ENCODE measurements at places on chromosomes 4 and X.

- DNase-seq: no peak
Measured at GRCh38 chr4:87835197-87835596, 2.4 kb downstream of the MEPE start.

DNA sequence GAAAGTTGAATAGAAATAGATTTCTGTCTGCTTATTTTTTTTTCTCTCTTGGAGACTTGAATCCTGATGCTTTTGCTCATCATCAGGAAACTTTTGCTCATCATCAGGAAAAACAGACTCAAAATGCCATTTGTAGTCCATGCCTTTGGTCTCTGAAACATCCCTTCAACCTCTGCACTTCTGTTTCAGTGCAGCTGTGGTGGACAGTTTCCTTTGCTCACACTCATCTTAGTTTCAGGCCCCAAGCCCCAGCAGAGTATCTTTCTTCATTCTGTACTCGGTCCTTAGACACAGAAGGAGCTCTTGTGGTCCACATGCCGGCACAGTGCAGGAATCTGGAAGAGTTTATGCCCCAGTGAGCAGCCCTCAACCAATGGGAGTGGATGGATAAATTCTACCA lies 337.9 kb downstream of the PPP3CA start:
- DNase-seq: no peak

DNA sequence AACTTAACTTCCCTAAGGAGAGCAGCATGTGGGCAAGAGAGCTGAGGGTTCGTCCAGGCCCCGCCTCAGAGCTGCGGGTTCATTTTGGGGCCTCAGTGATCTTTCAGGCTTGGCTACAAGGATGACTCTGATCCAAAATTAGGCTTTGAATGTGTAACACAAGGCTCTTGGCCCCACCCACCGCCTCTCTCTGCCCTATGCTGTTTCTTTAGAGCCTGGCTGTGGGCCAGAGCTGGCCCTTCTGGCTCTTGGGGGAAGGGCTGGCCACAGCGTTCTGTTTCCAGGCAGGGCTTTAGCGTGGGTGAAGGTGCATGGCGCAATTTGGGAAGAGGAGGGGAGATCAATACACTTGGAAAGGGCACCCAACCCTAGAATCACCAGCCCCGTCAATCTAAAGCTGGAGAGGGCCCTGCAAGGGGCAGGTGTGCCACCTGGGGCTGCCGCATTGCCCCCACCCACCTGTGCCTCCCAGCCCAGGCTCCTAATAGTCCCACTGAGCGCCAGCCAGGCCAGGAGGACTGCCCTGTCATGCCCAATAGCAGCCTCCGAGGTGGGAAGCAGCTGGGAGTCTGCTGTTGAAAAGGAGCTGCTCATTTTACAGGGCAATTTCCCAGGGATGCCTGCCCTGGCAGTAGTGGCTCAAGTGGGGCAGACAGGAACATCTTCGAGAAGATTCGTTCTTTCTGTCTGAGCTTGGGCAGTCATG lies 84.5 kb upstream of the MAML3 start:
- peak; percentile 89 for DNase-seq

DNA sequence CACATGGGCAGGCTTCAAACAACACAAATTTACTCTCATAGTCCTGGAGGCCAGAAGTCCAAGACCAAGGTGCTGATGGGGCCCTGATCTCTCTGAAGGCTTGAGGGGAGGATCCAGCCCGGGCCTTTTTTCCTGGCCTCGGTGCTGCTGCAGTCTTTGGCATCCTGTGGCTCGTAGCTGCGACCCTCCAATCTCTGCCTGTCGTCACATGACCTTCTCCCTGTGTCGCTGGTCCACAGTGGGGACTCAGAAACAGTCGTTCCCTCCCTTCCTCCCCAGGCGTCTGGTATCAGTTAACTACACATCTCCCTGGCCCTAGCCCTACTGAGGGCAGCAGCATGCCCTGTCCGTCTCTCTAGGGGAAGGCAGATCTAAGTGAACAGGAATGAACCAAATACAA lies 19.1 kb upstream of the MSX1 start:
- no peak for DNase-seq

DNA sequence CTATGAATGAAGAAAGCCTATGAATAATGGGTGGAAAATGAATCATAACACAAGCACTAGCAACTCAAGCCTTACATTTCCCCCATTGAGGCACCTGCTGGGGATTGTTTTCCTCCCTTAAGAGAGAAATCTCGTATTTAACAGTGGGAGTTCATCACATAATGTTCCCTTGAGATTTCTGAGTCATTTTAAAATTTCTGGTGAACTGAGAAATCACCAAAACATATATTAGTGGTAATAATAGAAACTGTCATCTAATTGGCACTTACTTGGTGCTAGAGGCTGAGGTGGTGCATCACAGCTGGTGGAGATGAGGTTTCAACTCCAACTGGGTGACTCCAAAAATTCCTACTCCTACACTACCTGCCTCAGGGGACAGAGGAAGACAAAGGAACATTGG lies 561.3 kb upstream of the LCORL start:
- DNase-seq: no peak

GRCh38 chr4:114780205-114780604 lies 181.6 kb downstream of the UGT8 start:
- DNase-seq: peak; percentile 50

GRCh38 chr4:6193399-6193798 lies 7.0 kb downstream of the JAKMIP1 start:
- no peak for DNase-seq

DNA sequence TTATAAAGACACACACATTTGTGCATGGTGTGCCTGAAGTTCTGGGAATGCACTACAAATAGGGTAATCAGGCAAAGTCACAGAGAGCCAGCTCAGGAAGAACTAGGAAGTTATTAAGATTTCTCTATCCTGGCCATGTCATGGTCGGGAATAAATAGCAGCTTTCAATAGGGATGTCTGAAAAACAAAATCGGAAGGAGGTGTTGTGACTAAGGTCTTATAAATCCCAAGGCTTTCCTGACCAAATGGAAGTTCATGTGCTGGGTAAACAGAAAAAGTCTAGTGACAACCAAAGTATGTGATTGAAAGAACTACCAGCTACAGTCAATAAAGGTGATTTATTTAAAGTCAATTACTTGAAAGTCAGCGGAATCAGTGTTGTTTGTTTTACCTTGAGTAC lies 262.5 kb upstream of the HS3ST1 start:
- no peak for DNase-seq

- DNase-seq: no peak
Measured at GRCh38 chr4:153485860-153486259, 19.7 kb downstream of the TMEM131L start.

GRCh38 chr4:164508771-164509170 lies 245.2 kb upstream of the SMIM31 start:
- no peak for DNase-seq

DNA sequence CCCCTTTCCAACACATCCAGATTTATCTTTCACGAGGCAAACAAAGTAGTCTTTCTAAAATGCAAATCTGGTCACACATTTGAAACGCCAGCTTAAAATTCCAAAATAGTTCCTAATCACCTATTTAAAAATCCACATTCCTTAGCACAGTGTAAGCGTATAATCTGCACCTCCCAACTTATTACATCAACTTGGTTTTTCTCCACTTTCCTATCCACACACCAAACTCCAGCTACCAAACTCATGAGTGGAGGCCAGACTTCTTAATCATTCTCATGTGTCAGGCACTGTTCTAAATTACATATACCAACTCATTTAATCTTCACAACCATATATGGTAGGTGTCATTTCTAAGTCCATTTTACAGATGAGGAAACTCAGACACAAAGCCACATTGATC lies 33.8 kb downstream of the ENOX2 start:
- DNase-seq: no peak

- peak; percentile 9 for DNase-seq
Measured at GRCh38 chrX:154779261-154779660, 16.6 kb downstream of the DKC1 start.

GRCh38 chrX:47563801-47564315 lies 2.9 kb downstream of the ARAF start:
- no peak for DNase-seq

- DNase-seq: peak; percentile 46
Measured at GRCh38 chr4:119765951-119766350, 137.3 kb upstream of the PDE5A start.

GRCh38 chrX:136819031-136819703 lies 38.4 kb upstream of the ARHGEF6 start:
- DNase-seq: no peak

DNA sequence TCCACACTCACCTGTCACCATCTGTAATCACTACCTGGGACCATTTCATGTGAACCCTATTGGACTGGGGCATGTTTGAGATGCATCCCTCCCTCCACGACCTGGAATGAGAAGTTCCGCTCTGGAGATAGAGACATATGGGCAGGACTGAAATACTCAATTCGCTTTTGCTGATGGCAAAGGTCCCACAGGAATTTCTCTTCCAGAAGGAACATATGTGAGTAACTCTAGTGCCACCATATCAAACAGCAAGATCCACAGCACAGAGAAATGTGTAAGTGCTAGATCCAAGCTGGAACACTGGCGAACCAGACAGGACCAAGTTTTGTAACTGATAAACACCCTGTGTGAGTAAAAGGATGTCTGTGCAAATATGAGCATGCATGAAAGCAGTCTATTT lies 43.9 kb downstream of the SEL1L3 start:
- no peak for DNase-seq

DNA sequence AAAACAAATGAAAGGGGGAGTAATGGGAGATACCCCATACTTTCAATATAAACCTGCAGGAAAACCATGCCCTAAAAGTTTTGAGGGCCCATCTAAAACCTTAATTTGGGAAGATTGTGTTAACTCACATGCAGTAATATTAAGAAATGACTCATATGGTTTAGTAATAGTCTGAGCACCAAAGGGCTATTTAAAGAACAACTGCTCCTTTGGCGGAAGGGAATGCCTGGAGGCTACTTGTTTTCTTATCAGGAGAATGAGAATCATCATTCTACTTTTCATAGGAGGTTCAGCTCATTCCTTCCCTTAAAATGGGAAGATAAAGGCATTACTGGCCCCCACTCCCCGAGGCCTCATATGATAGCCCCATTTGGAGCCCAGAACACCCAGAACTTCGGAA lies 47.6 kb downstream of the SPIN3 start:
- peak; percentile 14 for DNase-seq
